ENCODE measurements at places on chromosomes 12 and 14.

- no peak for DNase-seq
These were observed 11.4 kb downstream of the NOPCHAP1 start for GRCh38 chr12:104997541-104997940.

GRCh38 chr14:103679351-103679750 is 35.9 kb downstream of the XRCC3 start:
- DNase-seq, result peak; percentile 51

DNA sequence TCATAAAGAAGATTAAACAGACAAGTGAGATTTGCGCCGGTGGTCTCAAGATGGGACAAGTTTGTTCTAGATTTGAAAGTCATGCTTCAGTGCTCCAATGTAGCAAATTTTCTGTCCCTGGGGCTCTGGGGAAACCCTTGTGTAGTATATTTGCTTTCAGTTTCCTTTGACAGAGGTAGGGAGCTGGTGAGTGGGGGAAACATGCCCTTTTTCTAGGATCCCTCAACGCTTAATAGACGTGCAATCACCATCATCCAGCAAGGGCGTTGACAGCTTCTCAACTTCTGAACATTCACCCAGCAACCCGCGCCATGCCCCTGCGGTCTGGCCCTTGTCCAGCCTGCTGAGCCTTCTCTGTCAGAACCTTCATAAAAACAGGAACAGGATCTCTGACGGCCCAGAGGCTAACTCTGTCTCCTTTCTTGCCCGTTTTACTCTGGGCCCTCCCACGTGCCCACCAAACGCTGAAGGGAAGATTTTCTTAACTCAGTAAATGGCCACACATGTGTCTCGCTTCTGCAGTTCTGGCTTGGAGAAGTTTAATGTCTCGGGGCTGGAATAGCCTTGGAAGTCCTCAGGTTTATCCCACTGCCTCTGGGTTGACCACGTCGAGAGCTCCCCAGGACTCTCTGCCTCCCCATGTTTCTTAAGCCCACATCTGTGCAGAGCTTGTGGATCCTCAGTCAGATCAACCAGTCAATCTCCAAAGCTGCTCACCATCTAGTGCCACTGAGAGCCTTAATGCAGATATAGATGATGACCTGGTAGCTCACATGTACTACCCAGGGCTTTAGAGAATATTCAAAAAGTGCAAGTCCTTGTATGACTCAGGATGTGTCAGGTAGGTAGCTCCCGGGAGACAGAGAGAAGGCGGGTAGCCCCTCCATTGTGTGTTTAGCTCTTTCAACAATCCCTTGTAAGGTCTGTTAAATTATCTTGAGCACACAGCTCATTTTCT is 58.1 kb upstream of the CCND2 start:
- no peak for DNase-seq

DNA sequence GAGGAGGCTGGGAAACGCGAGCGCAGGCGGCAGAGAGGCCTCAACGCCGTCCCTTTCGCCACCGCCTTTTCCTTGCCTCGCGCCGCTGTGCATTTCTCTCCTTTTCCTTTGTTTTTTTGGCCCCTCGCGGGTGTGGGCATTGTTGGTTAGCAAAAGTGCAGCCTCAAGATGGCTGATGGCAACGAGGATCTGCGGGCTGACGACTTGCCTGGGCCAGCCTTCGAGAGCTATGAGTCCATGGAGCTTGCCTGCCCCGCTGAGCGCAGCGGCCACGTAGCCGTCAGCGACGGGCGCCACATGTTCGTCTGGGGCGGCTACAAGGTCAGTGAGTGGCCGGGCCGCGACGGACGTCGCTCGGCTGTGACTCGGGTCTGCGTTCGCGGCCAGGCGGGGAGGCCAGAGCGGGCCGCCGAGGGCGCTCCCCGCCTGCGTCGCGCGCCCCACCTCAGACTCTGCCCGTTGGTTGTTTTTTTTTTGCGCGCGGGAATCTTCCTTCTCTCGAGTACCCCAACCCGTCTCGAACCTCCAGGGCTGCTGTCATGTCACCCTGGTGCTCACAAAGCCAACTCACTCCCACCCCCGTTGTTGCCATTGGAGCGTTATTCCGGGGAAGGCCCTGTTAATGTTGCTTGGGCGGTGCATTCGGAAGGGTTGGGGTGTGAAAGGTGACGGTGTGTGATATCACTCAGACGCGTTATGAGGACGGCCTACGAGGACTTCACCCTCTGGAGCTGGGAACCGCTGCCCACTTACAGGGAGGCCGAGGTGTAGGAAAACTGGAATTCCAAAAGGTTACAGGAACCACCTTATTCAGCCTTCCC is 558 bp downstream of the KLHDC2 start:
- peak; percentile 70 for DNase-seq

GRCh38 chr14:104632781-104633180 is 28.2 kb upstream of the TMEM179 start:
- DNase-seq, result no peak

GRCh38 chr12:97466000-97466399 is 3.4 kb downstream of the RMST start:
- DNase-seq, result no peak

DNA sequence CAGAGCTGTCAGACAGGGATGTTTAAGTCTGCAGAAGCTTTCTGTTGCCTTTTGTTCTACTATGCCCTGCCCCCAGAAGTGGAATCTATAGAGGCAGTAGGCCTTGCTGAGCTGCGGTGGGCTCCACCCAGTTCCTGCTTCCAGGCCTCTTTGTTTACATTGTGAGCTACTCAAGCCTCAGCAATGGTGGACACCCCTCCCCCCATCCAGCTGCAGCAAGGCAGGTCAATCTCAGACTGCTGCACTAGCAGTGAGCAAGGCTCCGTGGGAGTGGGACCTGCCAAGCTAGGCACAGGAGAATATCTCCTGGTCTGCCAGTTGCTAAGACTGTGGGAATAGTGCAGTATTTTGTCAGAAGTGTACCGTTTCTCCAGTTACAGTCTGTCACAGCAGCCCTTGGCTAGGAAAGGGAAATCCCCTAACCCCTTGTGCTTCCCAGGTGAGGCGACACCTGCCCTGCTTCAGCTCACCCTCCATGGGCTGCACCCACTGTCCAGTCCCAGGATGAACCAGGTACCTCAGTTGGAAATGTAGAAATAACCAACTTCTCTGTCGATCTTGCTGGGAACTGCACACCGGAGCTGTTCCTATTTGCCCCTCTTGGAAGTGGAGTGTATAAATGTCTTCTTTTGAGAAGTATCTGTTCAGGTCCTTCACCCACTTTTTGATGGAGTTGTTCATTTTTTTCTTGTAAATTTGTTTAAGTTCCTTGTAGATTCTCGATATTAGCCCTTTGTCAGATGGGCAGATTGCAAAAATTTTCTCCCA is 213.5 kb upstream of the SLC38A2 start:
- DNase-seq, result peak; percentile 88

GRCh38 chr12:40107803-40108620 is 2.1 kb upstream of the SLC2A13 start:
- DNase-seq, result no peak
